Subcutaneous preadipocyte (primary cell): ENCODE measurements at places on chromosomes 3 and 15. TPM values are rescaled to one million over a fixed set of nuclear protein-coding genes. Genes with fewer than 3 reads are reported as not detected.

IL16 gene
- total RNA-seq = 1.6 and 4.0 TPM in 2 replicates

GP5 gene
- total RNA-seq = under 0.01 TPM in 1 of 2 replicates, not detected in the other

GNAT1 gene
- not detected in 2 replicates for total RNA-seq

RASGRF1 gene
- not detected in 2 replicates for total RNA-seq

WDR72 gene
- not detected in 2 replicates for total RNA-seq

MAP1A gene
- 45.4 and 72.8 TPM in 2 replicates for total RNA-seq

TIMP4 gene
- total RNA-seq = 12.7 and 33.4 TPM in 2 replicates

AHSG gene
- total RNA-seq = not detected in 2 replicates
